ENCODE measurements at places on chromosomes 11 and 22.

DNA sequence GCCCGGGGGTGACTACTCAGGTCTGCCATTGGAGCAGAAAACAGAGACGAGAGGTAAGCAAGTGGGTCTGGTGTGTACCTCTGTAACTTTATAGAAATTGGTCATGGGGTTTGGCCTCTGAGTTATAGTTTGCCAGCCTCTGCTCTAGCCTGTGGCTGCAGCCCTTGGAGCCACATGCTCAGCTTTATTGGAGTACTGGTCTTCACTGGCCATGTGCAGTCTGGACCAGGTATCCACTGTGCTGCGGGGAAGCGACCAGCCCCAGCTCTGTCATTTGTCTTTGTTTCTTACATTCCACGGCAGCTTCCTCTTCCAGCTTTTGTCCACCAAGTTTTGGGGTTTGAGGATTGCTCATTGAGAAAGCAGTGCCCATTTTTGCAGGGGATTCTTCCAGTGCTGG is 453.4 kb downstream of the TBC1D22A start:
- DNase-seq = no peak

- DNase-seq = no peak
Observed at GRCh38 chr11:30423886-30424285, 101.0 kb downstream of the ARL14EP start.

DNA sequence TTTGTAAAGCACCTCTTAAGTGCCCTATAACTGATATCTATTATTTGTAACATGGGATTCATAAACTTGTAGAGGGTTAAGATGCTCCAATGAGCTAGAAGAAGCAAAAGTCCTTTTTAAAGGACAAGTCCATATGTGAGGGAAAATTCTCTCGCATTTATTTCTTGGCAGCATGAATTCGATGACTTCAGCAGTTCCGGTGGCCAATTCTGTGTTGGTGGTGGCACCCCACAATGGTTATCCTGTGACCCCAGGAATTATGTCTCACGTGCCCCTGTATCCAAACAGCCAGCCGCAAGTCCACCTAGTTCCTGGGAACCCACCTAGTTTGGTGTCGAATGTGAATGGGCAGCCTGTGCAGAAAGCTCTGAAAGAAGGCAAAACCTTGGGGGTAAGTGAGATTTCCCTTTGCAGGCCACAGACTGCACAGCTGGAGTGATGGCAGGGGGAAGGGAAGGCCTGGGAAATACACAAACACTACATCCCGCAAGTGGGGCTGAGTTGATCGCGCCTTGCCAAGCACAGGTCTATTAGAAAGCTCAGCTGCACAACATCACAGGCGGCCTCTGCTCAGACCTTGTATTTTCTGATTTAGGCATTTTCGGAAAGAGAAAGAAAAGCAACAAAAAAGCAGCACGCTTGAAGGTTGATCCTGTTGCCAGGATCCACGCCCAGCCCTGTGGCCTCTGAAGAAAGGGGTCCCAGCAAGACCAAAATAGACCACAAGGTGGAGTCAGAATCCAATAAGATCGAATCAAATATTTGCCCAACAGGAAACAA is 1.5 kb downstream of the MS4A8 start:
- DNase-seq = no peak

GRCh38 chr11:56849250-56849649 is 100.8 kb upstream of the OR9G4 start:
- no peak for DNase-seq

DNA sequence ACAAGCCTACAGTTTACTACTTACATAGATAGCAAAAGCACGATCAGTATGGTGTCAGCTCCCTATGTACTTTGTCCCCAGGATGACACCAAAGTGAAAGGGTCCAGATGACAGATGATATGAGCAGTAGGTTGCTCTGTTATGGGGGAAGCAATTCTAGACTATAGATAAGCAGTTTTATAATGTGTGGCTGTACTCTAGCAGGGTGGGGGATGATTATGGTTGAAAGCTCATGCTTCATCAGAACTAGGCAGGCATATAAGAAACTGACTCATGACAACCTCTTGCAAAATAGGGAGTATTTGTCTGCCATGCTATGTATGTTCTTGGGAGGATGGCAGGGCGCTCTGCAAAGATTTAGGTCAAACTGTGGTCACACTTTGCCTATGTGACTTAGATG is 158.2 kb upstream of the ZBED5 start:
- peak; percentile 8 for DNase-seq

GRCh38 chr22:35347462-35347861 is 33.4 kb upstream of the HMOX1 start:
- DNase-seq = no peak

DNA sequence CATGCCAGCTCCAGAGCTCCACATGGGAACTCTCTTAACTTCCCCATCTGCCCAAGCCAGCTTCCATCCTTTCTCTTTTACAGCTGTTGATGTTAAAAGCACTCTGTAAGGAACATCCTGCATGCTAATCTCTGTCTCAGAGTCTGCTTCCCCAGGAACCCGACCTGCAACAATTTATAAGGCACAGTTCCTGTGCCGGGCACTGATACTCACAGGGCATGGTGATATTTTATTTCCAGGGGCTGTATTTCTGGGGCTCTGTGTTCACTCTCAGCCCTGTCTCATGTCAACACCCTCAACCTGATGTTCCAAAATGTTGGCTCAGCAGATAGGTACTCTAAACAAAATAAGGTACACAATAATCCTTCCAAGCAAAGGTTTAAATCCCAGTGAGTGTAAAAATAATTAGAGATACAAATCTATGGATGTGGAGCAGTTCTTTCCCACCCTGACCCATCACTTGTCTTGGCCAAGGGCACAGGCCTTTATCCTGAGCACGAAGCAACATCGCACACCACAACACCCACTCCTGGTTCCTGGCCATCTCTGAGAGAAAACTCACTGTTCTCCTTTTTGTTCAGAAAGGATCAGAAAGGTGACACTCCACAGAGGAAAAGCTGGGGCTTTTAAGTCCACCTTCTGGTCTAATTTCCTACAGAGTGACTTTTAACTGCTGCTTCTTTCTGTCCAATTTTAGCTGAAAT is 44.8 kb upstream of the C11orf87 start:
- no peak for DNase-seq

DNA sequence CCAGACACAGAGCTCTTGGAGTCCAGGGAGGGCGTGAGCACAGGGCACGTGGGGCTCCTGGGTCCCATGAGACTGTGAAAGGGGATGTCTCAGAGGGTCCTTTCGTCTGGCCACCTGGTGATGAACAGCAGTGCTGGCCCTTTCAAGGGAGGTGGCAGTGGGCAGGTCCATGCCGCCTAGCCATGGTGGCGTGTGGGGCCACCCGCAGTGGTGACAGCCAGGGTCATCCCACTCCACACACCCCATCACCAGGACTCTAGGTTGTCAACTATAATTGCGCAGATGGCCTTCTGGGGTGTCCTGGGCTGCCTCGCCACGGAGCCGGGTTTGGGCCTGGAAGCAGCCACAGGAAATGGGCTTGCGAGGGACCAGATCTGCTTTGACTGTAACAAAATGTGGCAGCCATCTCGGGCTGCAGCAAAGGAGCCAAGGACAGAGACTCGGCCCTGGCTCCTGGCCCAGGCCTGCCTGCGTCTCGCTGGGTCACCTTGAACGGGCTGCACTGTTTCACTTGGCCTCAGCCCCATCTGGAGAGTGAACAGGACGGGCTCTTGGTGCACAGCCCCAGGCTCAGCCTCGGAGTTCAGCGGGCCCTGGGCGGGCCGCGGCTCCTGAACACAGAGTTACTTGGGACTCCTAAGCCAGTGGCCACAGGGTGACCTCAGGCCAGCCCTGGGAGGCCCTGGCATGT is 1350.5 kb downstream of the BRD1 start:
- DNase-seq = no peak

- DNase-seq = peak; percentile 55
Observed at GRCh38 chr11:63635762-63636465, 21.7 kb upstream of the PLAAT3 start.

GRCh38 chr11:9616042-9616675 is 42.7 kb downstream of the WEE1 start:
- DNase-seq = peak; percentile 25

GRCh38 chr11:3824714-3825472 is 15.9 kb downstream of the RHOG start:
- peak; percentile 50 for DNase-seq

- DNase-seq = no peak
Observed at GRCh38 chr11:117588166-117588810, 208.7 kb downstream of the DSCAML1 start.

DNA sequence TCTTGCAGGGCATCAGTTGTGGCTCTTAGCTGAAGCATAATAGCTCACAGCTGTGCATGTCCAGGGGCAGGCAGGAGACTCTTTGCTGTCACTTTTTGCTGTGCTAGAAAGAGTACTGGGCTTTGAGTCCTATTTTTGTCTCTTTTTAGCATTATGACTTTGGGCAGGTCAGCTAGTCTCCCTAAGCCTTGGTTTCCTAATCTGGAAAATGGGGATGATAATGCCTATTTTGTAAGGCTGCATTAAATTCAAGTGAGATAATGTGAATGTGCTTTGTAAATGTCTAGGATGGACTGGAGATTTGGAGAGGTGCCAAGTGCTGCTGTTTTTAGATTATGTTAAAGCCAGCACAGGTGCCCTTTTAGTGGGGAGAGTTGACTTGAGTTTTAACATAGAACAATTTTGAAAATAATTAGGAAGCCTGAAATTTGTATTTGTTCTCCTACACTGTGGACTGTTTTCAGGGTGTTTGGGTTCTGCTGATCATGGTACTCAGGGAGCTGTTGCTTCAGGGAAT is 19.1 kb downstream of the CABIN1 start:
- no peak for DNase-seq

- DNase-seq = peak; percentile 54
Observed at GRCh38 chr11:44946263-44946662, 4.4 kb downstream of the TP53I11 start.

- no peak for DNase-seq
Observed at GRCh38 chr11:120708511-120709183, 197.1 kb downstream of the GRIK4 start.

DNA sequence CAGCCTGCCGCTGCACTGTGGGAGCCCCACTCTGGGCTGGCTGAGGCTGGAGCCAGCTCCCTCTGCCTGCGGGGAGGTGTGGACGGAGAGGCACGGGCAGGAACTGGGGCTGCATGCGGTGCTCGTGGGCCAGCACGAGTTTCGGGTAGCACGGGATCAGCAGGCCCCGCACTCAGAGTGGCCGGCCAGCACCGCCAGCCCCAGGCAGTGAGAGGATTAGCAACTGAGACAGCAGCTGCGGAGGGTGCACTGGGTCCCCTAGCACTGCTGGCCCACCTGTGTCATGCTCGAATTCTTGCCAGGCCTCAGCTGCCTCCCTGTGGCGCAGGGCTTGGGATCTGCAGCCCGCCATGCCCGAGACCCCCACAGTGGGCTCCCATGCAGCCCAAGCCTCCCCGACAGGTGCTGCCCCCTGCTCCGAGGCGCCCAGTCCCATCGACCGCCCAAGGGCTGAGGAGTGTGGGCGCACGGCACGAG is 24.0 kb upstream of the OR5B21 start:
- no peak for DNase-seq
